Body of pancreas (tissue), 4 donors: ENCODE measurements at places on chromosomes 6 and 20. TPM values are rescaled to one million over a fixed set of nuclear protein-coding genes. Genes with fewer than 3 reads are reported as not detected.
A peak's percentile ranks its signal among the peaks of the same experiment; 100 is the strongest.

DNA sequence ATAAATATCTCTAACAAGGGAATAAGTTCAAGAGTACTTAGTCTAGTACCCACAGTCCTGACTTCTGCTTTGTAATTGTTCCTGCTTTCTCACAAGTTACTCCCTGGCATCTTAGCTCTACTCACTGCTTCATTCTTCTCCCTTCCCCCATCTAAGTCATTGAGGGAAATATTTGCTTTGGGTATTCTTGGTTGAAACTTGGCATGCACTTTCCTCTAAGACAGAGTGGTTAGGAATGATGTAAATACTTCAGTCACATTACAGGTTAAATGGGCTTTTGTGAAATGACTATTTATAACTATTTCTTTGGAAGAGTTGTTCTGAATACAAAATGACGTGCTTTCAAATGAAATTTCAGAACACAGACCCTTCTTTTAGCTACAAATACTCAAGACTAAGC, 67.7 kb upstream of the PLEKHG1 start:
- no peak for DNase-seq

- no peak for DNase-seq
These were observed 199.5 kb upstream of the FAM83B start for GRCh38 chr6:54646951-54647664.

DNA sequence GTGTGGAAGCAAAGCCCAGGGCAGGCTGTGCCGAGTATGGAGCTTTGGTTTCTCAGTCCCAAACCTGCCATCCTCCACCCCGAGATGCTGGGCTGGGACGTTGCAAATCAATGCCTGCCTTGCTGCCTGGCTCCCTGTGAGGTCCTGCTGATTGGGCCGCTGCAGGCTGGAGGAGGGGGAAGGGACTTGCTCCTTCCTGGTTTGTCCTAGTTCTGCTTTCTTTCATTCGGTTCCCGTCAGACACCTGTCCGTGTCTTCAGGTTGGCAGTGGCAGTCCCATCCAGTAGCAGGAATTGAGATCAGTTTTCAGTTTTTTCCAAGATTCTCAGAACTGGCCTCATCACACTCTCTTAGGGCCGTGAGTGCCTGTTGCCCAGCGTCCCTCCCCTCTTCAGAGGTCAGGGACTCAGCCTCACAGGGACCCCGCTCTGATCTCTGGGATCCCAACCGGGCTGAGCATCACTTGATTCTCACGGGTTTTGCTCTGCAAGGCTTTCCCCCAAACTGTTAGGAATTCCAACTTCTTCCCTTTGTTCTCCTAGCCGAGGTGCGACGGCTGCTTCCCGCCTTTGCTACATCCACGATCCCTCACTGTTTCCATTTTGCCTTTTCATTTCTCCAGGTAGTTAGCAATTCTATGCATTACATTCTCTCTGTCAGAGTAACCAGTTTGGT, 24.2 kb upstream of the TAGAP start:
- no peak for DNase-seq

- no peak for DNase-seq
These were observed 150.8 kb downstream of the PRL start for GRCh38 chr6:22145823-22146677.

DNA sequence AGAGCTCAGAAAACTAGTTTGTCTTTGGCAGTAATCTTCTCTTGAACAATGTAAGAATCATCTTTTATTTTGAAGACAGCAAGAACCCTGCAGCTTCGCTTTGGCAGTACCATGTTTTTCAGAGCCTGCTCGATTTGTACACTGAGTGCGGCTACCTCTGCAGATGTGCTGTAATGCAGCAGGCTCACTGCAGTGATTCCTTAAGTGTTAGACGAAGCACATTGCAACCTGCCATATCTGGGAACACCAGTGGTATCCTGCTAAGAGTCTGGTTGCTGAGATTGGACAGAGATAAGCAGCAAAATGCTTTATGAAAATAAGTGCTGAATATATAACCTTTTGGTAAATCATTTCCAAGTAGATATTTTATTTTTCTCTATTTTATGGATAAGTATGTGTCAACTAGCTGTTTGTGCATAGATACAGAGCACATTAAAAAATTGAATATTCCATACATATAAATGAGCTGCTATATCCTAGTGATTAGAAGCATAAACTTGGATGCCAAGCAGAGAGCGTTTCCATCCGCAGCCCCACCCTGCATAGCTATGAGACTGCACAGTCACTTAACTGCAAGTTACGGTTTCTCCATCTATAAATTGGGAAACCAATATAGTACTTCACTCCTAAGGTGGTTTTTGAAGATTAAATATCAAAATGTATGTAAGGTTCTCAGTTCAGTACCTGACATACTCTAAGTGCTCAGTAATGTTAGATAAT, 328.3 kb downstream of the FARS2 start:
- DNase-seq: no peak

- peak; percentile 56 for DNase-seq
These were observed 49.4 kb downstream of the IYD start for GRCh38 chr6:150417899-150418826.

TCF15 gene
- total RNA-seq: not detected

PPP1R16B gene
- 4.7 TPM for total RNA-seq

LHFPL5 gene
- total RNA-seq: 6.2 TPM

NECAB3 gene
- total RNA-seq: 92.3 TPM
